Suprapubic skin (tissue), 4 donors: ENCODE measurements at places on chromosomes 4 and X.

GRCh38 chrX:115958687-115959359, 211.7 kb upstream of the AGTR2 start:
- no peaks in the 10 kb centered on the region for H3K4me1 ChIP-seq
- no peak for DNase-seq
- no peak overlapping the region for H3K27ac ChIP-seq

GRCh38 chr4:14225688-14226207, 598.2 kb upstream of the BOD1L1 start:
- H3K4me3 ChIP-seq = no peak overlapping the region
- H3K27me3 ChIP-seq = no peaks in the 10 kb centered on the region
- no peak for DNase-seq
- H3K27ac ChIP-seq = no peak overlapping the region
- H3K36me3 ChIP-seq = no peaks in the 10 kb centered on the region

DNA sequence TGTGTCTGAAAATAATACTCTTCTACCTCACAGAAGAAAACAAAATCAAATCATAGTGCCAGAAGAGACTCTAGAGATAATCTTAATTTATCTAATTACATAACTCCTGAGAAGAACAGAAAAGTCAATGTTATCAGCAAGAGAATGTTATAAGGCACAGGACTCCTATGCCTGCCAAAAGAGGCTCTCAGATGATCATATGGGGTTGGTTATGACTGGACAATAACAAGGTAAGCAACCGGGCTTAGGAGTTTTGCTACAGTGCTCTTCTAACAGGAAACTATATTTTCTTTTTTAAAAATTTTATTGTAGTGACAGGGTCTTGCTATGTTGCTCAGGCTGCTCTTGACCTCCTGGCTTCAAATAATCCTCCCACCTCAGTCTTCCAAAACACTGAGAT, 3.5 kb upstream of the C4orf17 start:
- no peak overlapping the region for H3K27ac ChIP-seq
- no peak for DNase-seq
- no peaks in the 10 kb centered on the region for H3K27me3 ChIP-seq
- H3K4me3 ChIP-seq = no peak overlapping the region

DNA sequence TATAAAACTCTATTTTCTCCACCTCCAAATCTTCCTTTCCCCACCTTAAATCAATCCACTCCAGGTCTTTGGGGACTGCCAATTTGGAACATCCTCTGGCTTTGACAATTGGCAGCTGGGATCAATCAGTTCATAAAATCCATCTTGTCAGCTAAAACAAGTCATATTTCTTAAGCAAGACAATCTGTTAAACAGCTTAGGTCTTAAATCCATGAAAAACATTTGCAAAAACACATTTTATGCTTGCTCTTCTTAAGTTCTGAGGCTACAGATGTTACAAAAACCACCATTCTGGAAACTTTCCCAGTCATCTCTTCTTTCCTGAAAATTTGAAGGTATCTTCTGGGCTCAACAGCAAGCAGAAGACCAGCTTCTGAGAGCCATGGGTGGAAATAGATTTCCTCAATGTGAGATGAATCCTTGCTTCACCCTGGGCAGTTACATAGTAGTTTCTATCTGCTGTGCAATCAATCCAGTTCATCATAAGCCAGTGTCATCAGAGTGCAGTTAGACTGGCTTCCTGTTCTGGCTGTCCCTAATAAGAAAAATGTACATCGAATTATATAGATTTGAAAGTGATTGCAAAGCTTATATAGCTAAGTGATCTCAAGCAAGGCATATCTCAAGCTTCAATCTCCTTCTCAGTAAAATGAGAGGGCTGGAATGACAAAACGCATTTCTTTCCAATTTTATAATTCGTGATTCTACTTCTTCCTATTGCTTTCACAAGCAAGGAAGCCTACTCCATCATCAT, 402.7 kb upstream of the INTU start:
- no peak for DNase-seq
- H3K27ac ChIP-seq = no peak overlapping the region
- H3K4me3 ChIP-seq = no peak overlapping the region

- no peak overlapping the region for H3K27ac ChIP-seq
- no peaks in the 10 kb centered on the region for H3K4me1 ChIP-seq
- DNase-seq = no peak
- H3K4me3 ChIP-seq = no peak overlapping the region
- H3K27me3 ChIP-seq = no peaks in the 10 kb centered on the region
- no peaks in the 10 kb centered on the region for H3K36me3 ChIP-seq
Measured at GRCh38 chrX:32495855-32496254, 715.5 kb downstream of the DMD start.

DNA sequence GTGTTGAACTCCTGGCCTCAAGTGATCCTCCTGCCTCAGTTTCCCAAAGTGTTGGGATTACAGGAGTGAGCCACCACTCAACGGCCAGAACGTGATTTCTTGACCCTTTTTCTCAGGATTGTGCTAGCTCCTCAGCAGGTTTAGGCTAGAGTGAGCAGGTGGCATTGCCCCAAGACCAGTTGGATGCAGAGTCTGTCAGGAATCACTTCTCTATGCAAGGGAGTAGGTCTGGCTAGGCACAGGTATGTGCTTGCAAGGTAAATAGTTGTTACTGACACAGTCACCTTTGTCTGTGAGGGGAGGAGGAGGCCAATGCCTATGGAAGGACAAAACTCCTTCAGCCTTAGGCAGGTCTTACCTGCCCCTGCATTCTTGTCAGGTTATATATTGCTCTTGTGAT, 24.2 kb downstream of the SLC25A5 start:
- DNase-seq = no peak
- no peaks in the 10 kb centered on the region for H3K27me3 ChIP-seq
- H3K27ac ChIP-seq = peak overlapping the region; percentile 84
- peaks cover 14% of the 10 kb centered on the region for H3K4me1 ChIP-seq

GRCh38 chrX:72308566-72309296, 3.0 kb upstream of the CITED1 start:
- H3K4me1 ChIP-seq = peaks cover 39% of the 10 kb centered on the region
- no peak for DNase-seq
- H3K27ac ChIP-seq = no peak overlapping the region
- peak overlapping the region; percentile 61 for H3K4me3 ChIP-seq
- H3K36me3 ChIP-seq = no peaks in the 10 kb centered on the region

DNA sequence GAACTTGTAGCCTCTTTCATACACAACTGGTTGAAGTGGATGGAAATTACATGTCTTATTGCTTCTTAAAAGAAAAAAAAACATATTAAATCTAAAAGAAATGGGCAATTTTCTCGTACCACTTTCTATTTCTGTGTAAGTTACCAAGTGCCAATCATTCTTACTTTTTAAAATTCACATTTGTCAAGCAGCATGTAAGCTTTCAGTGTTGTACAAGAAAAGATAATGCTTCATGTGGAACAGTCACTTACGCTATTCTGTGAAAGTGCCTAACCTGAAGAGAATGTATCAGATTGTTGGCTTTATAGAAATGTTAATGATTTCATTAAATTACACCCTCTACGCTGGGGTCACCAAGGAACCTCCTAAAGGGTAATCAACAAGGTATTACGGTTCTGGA, 4.4 kb upstream of the DCTD start:
- H3K4me1 ChIP-seq = peaks cover 10% of the 10 kb centered on the region
- no peaks in the 10 kb centered on the region for H3K27me3 ChIP-seq
- no peak overlapping the region for H3K27ac ChIP-seq

DNA sequence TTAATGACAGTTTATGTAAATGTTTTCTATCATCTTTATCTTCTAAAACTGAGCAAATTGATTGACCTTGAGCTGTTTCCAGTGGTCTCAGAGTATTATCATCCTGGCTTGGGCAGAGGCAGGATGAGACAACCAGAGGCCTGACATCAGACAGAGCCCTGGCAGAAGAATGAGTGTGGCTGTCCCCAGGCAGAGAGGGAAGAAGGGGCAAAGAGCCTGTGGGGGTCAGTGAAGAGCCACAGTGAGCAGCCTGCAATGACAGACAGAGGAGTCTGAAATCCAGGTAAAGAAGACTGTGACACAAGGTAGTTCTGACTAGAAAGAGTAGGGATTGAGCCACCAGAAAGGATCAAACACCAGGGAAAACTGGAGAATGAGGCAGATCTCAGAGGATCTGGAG, 182.4 kb upstream of the ARSJ start:
- no peak overlapping the region for H3K4me3 ChIP-seq
- H3K4me1 ChIP-seq = no peaks in the 10 kb centered on the region
- no peak for DNase-seq

GRCh38 chr4:69591364-69591763, 48.1 kb downstream of the UGT2A2 start:
- no peaks in the 10 kb centered on the region for H3K27me3 ChIP-seq
- H3K36me3 ChIP-seq = no peaks in the 10 kb centered on the region
- H3K4me1 ChIP-seq = no peaks in the 10 kb centered on the region
- no peak for DNase-seq
- no peak overlapping the region for H3K27ac ChIP-seq
- no peak overlapping the region for H3K4me3 ChIP-seq

DNA sequence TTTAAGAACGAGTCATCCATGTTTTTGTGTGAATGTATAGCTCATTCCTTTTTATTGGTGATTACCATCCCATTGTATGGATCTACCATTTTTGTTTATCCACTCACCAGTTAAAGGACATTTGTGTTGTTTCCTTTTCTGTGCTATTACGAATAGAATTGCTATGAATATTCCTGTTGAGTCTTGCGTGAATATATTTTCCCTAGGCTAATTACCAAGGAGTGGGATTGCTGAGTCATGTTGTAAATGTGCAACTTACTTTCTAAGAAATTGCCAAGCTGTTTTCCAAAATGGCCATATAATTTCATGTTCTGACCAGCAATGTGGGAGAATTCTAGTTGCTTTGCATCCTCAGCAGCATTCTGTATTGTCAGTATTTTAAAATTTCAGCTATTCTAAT, 51.3 kb downstream of the YIPF6 start:
- no peak overlapping the region for H3K4me3 ChIP-seq
- DNase-seq = no peak

DNA sequence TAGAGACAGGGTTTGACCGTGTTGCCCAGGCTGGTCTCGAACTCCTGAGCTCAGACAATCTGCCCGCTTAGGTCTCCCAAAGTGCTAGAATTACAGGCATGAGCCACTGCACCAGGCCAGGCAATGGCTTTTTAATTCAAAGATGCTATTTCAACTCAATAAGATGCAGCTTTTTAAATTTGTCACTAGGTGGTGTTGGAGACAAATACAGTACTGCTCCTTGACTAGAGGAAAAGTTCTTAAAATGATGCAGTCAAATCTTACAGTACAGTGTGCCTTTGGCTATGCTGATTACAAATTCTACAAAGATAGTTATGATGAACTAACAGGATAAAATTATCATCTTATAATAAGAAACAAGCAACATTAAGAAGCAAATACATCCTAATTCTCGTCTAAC, 441.1 kb downstream of the KCNIP4 start:
- H3K36me3 ChIP-seq = no peaks in the 10 kb centered on the region
- H3K27ac ChIP-seq = no peak overlapping the region
- DNase-seq = no peak
- no peaks in the 10 kb centered on the region for H3K4me1 ChIP-seq
- no peak overlapping the region for H3K4me3 ChIP-seq

GRCh38 chr4:127141856-127142255, 490.9 kb upstream of the INTU start:
- H3K36me3 ChIP-seq = no peaks in the 10 kb centered on the region
- H3K27ac ChIP-seq = no peak overlapping the region
- no peak overlapping the region for H3K4me3 ChIP-seq
- DNase-seq = no peak
- no peaks in the 10 kb centered on the region for H3K27me3 ChIP-seq

- no peak overlapping the region for H3K27ac ChIP-seq
- no peaks in the 10 kb centered on the region for H3K27me3 ChIP-seq
- H3K4me1 ChIP-seq = no peaks in the 10 kb centered on the region
Measured at GRCh38 chr4:167218022-167218608, 16.2 kb downstream of the SPOCK3 start.

DNA sequence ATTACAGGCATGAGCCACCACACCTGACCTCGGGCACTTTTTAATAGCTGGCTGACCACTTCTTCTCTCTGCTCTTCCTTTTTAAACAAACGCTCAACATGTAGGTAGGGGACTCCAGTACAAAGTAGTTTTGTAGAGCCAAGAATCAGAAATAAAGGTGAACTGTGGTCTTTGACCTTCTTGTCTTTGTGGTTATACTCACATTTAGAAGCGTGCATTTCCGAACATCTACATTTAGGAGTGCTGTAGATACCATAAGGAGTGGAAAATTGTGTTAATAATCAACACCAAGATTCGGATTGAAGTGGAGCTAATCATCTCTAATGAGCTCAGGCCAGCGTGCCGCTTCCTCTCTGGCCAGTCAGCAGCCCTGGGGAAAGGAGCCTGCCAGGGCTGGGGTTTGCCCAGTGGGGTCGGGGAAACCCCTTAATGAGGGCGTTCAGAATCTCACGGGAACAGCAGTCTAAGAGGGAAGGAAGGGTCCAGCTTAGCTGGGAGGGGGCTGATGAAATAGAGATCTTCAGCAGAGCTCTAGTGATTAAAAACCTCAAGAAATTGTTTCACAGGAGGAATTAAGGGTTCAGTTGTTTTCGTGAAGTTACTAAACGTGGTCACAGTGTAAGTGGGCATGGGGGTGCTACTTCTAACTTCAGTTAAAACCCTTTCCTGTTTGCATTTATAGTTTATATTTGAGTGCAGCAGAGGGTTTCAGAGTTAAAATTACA, 81.2 kb downstream of the GAB1 start:
- H3K27me3 ChIP-seq = no peaks in the 10 kb centered on the region
- H3K4me3 ChIP-seq = no peak overlapping the region
- H3K27ac ChIP-seq = no peak overlapping the region
- H3K4me1 ChIP-seq = no peaks in the 10 kb centered on the region
- peaks cover 21% of the 10 kb centered on the region for H3K36me3 ChIP-seq
- no peak for DNase-seq

- no peaks in the 10 kb centered on the region for H3K4me1 ChIP-seq
- no peak for DNase-seq
- H3K27ac ChIP-seq = no peak overlapping the region
- H3K27me3 ChIP-seq = no peaks in the 10 kb centered on the region
- no peaks in the 10 kb centered on the region for H3K36me3 ChIP-seq
Measured at GRCh38 chrX:41689711-41690110, 938 bp downstream of the GPR34 start.

DNA sequence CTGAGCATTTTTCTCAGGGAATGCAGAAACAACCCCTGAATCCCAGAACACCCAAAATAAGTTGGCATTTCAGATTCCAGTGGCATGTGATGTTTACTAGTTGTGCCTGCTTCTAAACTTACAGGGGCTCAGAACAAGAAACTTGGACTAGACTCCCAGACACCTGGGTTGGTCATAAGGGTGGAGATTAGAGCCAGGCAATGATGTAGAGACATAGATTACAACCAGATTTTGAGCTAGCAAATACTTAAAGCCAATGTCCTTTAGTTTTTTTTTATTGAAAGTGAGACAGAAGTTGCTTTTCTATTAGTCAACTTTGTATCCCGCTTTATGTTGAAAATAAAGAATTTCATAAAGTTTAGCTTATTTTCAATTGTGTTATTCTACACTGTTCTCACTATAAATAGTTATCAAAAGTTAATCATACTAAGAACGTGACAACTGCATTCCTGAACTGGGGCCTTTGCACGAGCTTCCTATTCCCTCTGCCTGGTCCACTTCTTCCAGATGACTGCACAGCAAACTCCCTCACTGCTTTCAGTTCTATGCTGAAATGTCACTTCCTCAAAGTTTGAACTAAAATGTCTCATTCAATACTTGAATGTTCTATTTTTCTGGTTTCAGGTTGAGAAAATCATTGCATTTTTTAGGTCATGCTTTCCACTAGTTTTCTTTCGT, 224.7 kb upstream of the PPP1R2C start:
- no peaks in the 10 kb centered on the region for H3K36me3 ChIP-seq
- H3K4me3 ChIP-seq = no peak overlapping the region
- H3K4me1 ChIP-seq = no peaks in the 10 kb centered on the region
- DNase-seq = no peak
- H3K27ac ChIP-seq = no peak overlapping the region
